ENCODE measurements at places on chromosomes 3 and 15. TPM values are rescaled to one million over a fixed set of nuclear protein-coding genes. Genes with fewer than 3 reads are reported as not detected.

GRCh38 chr15:39850436-39850835 is 67.8 kb upstream of the FSIP1 start:
- no peak for DNase-seq

GRCh38 chr3:71088019-71088708 is 495.4 kb downstream of the FOXP1 start:
- DNase-seq, result no peak

GRCh38 chr15:66821307-66821706 is 119.3 kb downstream of the SMAD6 start:
- no peak for DNase-seq

DNA sequence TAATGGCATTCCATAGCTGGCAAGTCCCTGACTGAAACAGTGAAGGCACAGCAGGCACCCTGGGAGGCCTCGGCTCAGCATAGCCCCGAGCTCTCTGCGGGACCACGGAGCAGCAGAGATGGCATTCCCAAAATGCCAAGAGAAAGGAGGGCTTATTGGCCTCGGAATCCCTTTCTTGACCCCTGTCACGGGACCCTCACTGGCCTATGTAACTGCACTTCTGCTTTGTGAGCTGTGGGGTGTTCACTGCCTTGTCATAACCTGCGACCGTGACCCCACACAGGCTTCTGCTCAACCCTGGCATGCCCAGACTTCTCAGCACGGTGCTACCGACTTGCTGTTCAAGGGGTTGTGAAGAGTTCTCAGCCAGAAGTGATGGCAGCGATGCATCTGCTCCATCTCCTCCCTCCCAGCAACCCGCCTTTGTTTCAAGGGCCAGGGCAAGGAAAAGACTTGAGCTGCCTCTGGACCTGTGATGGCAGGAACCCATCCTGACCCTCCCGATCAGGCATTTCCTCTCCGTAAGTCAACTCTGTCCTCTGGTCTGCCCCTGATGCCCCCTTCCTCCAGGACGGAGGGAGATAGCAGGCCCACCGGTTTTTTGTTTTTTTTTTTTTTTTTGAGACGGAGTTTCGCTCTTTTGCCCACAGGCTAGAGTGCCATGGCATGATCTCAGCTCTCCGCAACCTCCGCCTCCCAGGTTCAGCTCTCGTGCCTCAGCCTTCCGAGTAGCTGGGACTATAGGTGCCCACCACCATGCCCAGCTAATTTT is 30.5 kb downstream of the EHD4 start:
- DNase-seq, result no peak

DNA sequence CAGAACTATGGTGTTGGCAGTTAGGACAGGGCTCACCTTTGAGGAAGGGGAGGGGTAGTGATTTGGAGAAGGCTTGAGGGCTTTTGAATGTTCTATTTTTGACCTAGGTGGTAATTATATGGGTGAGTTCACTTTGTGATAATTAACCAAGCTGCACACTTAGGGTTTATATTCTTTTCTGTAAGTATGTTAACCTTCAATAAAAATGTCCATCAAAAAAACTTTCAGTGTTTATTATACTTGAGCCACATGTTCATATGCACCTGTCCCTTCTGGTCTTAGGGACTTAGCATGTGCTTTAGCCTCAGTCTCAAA is 28.4 kb downstream of the PDE8A start:
- no peak for DNase-seq

GRCh38 chr3:170357176-170358041 is at the start of gene SKIL:
Gene SKIL, plus strand, starts transcription at chr3:170357715. Its CDS starts 2,617 bp downstream, at chr3:170360332.
- peak; percentile 82 for DNase-seq

GRCh38 chr3:141255846-141256261 is 24.2 kb downstream of the PXYLP1 start:
- no peak for DNase-seq

GRCh38 chr3:35744419-35744818 is 105.1 kb downstream of the ARPP21 start:
- peak; percentile 5 for DNase-seq

DNA sequence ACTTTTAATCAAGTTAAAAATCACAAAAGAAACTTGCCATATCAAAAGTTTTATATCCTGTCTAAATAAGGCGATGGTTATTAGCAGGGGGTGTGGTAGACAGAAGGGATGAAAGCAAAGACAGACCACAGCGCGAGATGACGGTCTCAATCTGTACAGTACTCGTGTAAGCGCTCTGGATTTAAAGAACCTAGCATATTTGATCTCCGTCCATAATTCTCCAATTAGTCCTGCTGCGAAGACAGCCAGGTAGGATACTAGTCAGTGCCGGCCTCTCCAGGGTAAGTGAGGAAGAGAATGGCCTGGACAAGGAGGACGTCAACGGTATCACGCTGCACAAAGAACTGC is 701 bp downstream of the SGO1 start:
- no peak for DNase-seq

GRCh38 chr3:196341137-196341536 is 2.9 kb upstream of the TM4SF19 start:
- DNase-seq, result no peak

PRTG gene
- total RNA-seq, result 7.9 TPM

THBS1 gene
- total RNA-seq, result 67.3 TPM

CCDC50 gene
- total RNA-seq, result 178 TPM

SAXO2 gene
- 0.79 TPM for total RNA-seq
